ENCODE measurements at places on chromosomes 12 and 14.

DNA sequence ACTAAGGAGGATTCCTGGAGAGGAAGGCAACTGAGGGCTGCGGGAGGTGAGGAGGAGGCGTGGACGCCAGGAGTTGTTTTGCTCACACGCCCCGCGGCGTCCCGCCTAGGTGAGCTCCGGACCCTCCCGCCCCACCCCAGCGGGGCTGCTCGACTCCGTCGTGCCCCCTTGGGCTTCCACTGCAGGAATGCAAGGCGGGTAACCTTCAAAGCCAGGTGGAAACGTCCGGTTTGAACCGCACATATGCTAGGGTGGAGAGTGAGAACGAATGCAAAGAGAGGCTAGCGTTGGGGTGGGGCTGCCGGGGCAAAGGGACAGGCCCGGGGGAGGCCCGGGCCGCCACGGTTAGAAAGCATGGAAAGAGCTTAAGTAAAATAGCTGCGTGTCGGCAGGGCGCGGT is 5.4 kb upstream of the DPPA3 start:
- H3K27ac ChIP-seq, result no peak overlapping the region
- no peaks in the 10 kb centered on the region for H3K36me3 ChIP-seq
- DNase-seq, result no peak

DNA sequence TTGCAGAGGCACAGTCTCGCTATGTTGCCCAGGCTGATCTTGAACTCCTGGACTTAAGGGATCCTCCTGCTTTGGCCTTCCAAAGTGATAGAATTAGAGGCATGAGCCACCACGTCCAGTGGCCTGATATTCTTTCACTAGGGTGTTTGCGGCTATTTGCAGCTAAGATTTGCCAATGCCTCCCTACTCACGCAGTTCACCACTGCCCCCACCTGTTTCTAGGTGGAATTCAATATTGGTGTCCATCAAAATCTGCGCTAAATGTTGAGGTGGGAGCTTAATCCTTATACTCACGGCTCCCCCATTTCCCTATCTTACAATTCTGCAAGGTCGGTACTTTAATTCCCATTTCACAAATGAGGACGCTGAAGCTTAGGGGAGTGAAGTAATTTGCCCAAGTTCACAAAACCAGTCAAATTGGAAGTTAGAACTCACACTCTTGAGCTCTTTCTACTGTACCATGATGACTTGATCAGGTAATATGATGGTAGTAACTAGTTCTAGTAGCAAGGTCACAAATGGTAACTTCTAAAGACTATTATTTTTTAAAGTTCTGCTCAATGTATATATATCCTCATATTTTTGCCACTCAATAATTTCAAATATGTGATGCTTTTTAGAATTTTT is 22.1 kb upstream of the LRRC9 start:
- H3K4me1 ChIP-seq, result peaks cover 2% of the 10 kb centered on the region
- peak; percentile 53 for DNase-seq
- H3K4me3 ChIP-seq, result no peak overlapping the region
- no peak overlapping the region for H3K27ac ChIP-seq

- H3K4me3 ChIP-seq, result no peak overlapping the region
- no peaks in the 10 kb centered on the region for H3K4me1 ChIP-seq
- peaks cover 49% of the 10 kb centered on the region for H3K36me3 ChIP-seq
- no peak overlapping the region for H3K27ac ChIP-seq
- no peak for DNase-seq
- no peaks in the 10 kb centered on the region for H3K27me3 ChIP-seq
Measured at GRCh38 chr12:125105600-125105999, 40.4 kb downstream of the AACS start.

GRCh38 chr14:96829791-96830190 is 32.6 kb downstream of the VRK1 start:
- no peak overlapping the region for H3K27ac ChIP-seq
- no peak overlapping the region for H3K4me3 ChIP-seq
- no peaks in the 10 kb centered on the region for H3K36me3 ChIP-seq
- no peaks in the 10 kb centered on the region for H3K27me3 ChIP-seq

- H3K27ac ChIP-seq, result no peak overlapping the region
- no peak overlapping the region for H3K4me3 ChIP-seq
- peaks cover 24% of the 10 kb centered on the region for H3K4me1 ChIP-seq
Measured at GRCh38 chr12:91993287-91994017, 152.2 kb downstream of the BTG1 start.

DNA sequence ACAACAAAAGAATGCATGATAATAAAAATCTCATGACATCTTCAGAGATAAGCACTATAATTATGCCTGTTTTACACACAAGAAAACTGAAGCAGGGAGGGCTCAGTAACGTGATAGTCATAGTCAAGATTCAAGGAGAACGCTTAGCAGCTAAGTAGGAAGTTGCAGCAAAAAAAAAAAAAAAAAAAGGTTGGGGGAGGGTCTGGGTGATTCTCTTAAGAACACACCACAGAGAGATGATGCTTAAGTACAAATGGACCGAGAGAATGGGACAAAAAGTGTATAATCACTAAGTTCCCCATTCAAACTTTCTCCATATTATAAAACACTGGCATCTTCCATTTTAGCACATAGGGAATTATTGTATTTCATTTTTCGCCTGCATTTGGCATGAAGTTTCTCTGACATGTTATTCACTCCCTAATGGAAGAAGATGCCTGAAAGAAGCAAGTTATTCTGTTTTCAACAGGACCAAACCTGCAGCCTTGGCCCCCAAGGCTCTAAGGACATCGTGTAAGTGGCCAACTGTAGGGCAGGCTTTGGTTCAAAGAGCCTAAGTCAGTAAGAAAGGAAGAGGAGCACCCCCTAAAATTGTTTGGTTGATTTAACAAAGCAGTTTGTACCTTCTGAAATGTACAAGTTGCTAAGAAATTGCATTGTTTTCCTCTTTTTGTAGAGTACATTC is 142.9 kb upstream of the TMPO start:
- no peaks in the 10 kb centered on the region for H3K36me3 ChIP-seq
- H3K4me3 ChIP-seq, result no peak overlapping the region
- DNase-seq, result no peak
- H3K27me3 ChIP-seq, result no peaks in the 10 kb centered on the region

DNA sequence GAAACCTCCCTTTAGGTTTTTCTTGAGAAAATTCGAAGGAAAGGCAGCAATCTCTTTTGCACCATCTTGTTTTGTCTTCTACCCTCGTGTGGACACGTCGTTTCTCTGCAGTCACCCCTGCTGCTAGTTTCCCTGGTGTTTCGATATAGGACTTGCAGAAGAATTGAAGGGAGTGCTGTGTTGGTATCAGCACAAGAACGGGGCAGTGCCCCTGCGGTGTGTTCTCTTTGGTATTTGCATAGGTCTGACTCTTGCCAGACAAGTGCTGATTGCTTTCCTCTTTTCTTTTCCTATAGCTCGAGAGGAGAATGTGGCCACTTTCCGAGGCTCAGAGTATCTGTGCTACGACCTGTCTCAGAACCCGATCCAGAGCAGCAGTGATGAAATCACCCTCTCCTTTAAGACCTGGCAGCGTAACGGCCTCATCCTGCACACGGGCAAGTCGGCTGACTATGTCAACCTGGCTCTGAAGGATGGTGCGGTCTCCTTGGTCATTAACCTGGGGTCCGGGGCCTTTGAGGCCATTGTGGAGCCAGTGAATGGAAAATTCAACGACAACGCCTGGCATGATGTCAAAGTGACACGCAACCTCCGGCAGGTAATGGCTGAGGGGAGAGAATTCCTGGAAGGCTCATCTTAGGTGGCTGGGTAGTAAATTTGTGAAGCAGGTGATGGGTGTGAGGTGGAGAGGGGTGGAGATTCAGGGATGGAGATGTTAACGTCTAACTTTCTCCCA is 474.8 kb downstream of the NRXN3 start:
- H3K4me1 ChIP-seq, result peaks cover 4% of the 10 kb centered on the region
- DNase-seq, result no peak
- no peak overlapping the region for H3K27ac ChIP-seq
- H3K36me3 ChIP-seq, result no peaks in the 10 kb centered on the region
